Esophagus squamous epithelium (tissue), 5 donors: ENCODE measurements at places on chromosomes 11 and 22.

GRCh38 chr22:49676230-49676629, 151.4 kb downstream of the BRD1 start:
- DNase-seq: no peak

- DNase-seq: no peak
These were observed 1.5 kb upstream of the SMPD1 start for GRCh38 chr11:6388748-6389147.

- no peak for DNase-seq
These were observed 259.2 kb upstream of the CTSC start for GRCh38 chr11:88596786-88597185.

DNA sequence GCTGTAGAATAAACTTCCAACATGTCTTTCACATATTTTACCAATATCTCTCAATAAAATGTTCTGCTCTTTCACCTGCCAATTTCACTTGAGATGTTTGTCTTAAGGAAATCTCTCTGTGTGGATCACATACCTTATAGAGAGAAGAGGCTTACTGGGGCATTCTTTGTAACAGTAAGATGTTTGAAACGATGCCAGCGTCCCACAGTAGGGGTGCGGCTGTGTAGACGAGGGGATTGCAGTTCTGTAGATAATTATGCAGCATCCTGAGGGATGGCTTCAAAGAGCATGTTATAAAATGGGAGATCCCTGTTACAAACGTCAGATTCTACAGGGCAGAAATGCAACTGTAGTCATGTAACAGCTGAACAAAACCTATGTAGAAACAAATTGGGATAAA, 200.0 kb downstream of the TBC1D22A start:
- DNase-seq: no peak

- no peak for DNase-seq
These were observed 76.5 kb upstream of the LARGE1 start for GRCh38 chr22:33996824-33997223.

- no peak for DNase-seq
These were observed 123.4 kb upstream of the SYT13 start for GRCh38 chr11:45409587-45409986.

GRCh38 chr11:66211100-66211499, 57.3 kb upstream of the RAB1B start:
- DNase-seq: no peak

DNA sequence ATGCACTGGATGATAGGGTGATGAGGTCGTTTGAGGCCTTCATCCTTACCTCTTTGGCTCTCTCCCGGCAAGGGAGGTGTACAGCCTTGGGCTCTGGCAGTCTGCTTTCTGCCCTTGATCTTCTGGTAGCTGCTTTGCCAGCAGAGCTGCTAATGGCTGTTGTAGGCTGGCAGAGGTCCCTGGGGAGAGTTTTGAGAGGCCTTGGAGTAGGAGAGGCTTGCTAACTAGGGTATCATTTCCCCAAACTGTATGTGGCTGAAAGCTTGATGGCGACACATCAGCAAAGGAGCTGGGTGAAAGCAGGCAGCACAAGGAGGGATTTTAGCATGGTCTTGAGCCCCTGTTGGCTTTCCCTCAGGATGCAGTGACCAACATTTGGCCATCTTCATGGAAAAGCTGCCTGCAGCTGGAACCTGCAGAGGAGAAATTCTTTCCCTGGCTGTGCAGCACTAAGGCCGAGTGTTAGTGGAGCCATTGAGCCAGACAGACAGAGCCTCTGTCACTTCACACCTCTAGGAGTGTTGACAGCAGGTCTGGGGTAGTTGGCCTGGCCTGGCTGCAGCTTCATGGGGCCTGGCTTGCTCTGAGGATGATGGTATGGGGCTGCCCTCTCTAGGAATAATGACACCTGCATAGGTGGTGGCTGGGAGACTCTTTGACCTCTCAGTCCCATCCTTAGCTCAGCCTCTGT, 3.5 kb upstream of the AMPD3 start:
- no peak for DNase-seq

DNA sequence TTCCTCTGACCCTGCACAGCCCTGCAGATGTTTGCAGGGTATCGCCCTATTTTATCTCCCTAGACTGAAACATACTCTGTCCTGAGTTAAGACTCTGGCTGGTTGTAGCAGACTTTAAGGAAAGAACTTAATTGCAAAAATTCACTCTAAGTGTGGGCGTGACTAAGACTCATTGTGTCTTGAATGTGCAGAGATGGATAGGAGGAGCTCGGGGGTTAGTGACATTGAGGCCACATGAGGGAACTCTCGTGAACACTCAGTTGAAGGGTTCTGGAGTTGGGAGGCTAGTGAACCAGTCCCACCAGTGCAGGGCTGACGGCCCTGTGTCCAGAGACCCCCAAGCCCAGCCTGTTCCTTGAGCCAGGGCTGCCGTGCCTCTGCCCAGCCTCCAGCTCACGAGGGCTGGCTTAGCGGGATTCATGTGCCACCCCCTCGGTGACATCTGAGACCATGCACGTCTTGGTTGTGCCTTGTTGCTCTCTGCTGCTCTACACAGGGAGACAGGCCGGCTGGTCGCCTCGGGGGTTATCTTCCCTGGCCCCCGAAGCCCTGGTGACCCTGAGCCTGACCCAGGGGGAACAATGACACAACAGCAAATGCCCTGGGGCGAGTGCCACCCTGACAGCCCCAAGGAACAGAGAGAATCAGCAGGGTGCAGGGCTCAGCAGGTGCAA, 11.4 kb upstream of the TBX1 start:
- no peak for DNase-seq

DNA sequence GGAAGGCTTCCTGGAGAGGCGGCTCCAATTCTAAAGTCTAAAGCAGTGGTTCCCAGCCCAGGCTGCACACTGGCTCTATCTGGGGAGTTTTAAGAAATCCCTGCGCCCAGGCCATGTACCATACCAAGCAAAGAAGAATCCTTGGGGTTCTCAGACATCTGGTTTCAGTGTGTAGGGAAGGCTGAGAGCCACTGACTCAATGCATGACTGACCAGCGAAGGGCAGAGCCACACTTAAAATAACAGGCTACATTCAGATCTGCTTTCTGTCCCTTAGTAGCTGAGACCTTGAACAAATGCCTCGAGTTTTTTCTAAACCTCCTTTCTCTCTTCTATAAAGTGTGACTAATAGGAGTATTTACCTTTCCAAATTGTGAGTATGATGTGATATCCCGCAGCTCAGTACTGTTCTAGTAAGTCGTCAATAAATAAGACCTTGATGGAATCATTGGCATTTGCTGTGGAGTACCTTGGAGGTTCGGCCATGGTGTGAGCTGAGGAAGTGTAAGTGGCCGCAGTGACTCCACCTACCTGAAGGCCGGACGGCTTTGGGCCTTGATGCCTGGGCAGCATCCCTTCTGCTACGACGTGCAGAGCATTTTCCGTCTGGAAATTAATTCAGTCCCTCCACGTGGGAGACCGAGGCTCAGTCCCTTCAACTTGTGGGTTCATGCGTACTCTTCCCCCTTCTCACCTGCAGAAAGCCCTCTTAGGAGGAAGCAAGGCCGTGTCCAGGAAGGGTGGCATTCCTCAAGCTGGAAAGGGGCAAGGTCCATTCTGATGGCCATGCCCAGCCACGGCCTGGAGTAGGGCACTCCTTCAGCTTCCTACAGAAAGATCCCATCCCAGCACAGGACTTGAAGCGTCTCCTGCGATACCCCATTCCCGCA, 25.1 kb downstream of the GLB1L2 start:
- no peak for DNase-seq

GRCh38 chr11:1727096-1727690, 23.2 kb downstream of the IFITM10 start:
- no peak for DNase-seq

- DNase-seq: no peak
These were observed 19.2 kb downstream of the GLYATL1 start for GRCh38 chr11:58958500-58958899.

GRCh38 chr11:79472819-79473529, 32.1 kb upstream of the TENM4 start:
- no peak for DNase-seq

DNA sequence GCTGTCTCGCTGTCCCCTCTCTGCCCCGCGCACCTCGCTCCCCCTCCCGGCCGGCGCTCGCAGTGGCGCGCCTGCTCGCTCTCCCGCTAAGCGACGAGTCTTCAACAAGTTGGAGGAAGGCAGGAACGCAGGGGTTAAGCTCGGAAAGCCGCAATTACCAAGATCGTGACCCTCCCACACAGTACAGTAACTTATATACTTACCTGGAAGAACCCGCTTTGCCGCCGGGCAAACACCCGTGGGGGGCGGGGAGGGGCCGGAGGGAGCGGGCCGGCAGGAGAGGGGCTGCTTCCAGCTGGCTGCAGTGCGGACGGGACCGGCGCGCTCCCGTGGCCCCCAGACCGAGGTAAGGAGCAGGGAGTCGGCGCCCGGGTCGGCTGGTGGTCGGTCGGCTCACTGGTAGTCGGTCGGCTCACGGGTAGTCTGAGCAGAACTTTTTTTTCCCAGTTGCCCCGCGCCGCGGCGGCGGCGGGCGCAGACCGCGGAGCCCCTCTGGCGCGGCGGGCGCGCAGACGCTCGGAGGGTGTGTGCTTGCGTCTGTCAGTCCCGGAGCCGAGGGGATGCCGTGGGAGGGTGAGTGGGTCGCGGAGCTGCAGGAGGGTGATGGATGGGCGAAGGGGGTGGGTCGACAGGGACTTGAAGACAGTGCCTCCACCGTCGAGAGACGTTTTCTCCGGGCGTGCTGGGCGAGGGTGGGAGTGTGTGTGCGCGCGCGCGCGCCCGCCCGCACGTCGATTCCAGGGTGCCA, 101.2 kb upstream of the HSD17B12 start:
- no peak for DNase-seq

DNA sequence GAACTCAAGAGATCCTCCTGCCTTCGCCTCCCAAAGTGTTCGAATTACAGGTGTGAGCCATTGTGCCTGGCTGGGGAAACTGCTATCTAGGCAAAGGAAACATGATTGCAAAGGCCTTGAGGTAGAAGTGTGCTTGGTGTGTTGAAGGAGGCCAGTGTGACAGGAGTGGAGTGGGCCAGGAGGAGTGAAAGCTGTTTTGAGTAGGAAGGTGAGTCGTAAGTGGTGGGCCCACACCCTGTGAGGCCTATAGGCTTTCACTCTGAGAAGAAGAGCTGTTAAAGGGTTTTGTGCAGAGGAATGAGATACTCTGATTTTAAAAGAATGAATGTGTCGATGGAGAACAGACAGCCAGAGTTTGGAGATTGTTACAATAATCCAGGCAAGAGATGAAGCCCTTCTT, 43.4 kb downstream of the WEE1 start:
- DNase-seq: no peak

- peak; percentile 6 for DNase-seq
These were observed 63.2 kb upstream of the RRAS2 start for GRCh38 chr11:14422052-14422813.

- no peak for DNase-seq
These were observed 4.6 kb downstream of the APOL4 start for GRCh38 chr22:36197065-36197440.

DNA sequence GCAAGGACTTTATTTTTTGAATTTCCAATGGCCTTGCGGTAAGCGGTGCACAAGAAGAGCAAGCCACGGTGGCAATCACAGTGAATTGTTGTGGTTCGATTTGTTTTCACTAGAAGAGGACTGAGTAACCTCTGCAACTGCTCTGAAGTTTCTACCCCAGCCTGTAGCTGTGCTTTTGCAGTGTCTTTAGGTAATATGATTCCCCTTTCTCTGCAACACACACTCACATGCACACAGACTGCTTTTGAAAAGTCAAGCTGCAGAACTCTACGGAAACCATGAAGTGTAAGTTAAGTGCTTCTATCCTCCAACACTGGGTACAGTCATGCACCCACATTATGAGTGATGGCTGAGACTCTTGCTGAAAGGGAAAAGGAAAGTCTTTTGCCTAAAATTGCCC, 38.4 kb downstream of the CD44 start:
- DNase-seq: no peak

DNA sequence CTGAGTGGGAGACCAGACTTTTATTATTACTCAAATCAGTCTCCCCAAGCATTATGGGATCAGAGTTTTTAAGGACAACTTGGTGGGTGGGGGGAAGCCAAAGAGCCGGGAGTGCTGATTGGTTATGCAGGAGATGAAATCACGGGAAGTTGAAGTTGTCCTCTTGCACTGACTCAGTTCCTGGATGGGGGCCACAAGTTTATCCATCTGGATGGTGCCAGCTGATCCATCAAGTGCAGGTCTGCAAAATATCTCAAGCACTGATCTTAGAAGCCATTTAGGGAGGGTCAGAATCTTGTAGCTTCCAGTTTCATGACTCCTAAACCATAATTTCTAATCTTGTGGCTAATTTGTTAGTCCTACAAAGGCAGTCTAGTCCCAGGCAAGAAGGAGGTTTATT, 53.5 kb upstream of the LMO1 start:
- no peak for DNase-seq

GRCh38 chr22:17754233-17754925, 19.9 kb downstream of the BID start:
- no peak for DNase-seq

- no peak for DNase-seq
These were observed 2.8 kb upstream of the JHY start for GRCh38 chr11:122879785-122880184.

GRCh38 chr22:36982136-36982535, 37.1 kb downstream of the TST start:
- no peak for DNase-seq

GRCh38 chr11:103499710-103500340, 390.6 kb downstream of the DYNC2H1 start:
- DNase-seq: no peak

GRCh38 chr11:3609416-3610265, 32.2 kb downstream of the ART5 start:
- no peak for DNase-seq

DNA sequence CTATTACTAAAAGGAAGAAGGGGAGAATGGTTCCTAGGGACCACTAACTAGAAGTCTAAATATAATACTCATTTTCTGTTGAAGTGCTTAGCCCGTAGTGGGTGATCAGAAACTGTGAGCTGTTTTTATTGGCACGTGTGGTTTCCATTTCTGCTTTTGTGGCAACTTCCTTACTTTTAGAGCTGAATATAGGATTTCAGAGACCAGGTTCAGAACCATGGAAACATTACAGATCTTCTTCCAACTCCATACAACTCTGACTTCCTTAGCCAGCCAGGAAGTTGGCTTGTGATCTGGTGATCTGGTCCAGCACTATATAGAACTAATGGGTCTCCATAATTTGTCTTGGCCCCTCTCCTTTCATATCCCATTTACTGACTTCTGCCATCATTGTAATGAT, 2.6 kb upstream of the ME3 start:
- DNase-seq: no peak

DNA sequence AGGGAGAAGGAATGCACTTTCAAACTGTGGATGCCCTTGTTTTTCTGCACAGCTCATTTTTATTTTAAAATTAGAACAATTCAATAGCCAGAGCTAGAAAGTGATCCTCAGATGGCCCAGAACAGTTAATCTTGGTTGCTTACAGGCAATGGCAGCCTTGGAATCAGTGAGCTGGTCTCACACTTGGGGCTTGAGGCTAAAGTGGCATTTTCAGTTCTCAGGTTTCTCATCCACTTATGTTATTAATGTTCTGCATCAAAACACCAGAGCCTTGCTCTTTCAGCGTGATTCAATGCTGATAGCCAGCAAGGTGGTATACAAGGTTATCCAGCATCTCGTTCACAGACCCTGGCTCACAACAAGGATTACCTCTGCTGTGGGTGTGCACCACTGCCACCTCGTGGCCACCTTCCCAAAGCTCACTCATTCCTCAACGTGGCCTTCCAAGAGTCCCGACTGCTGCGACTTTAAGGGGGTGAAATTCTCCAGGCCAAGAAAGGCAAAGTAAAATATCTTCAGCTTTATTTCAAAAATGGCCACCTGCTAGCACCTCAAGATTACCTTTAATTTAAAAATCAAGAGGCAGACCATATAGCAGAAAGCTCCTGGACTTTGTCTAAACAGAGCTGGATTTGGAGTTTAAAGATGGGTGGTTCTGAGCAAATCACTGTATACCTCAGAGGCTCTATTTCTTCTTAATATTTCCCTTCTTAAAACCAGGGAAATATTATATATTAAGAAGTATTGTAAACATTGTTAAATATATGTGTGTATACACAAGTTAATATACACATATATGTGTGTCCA, 34.2 kb upstream of the FSHB start:
- DNase-seq: no peak
